GM12892 (cell line): ENCODE measurements at places on chromosomes 4 and X.

DNA sequence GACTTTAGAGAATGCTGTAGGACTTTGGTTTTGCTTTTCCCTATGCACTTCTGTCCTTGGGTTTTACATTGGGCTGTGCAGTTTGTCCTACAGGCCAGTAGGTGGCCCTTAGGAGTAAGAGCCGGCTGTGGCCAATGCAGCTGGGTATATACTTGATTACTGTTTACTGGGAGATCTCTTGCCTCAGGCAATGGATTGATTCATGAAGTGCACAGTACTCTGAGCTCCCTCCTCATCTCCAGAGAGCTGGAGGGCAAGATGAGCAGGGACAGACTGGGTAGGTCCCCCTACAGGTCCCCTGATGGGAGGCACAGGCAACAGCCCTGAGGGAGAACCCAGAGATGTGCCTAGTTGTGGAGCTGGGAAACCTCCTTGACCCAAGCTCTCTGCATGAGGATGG is 103.8 kb upstream of the QRFPR start:
- DNase-seq = no peak

DNA sequence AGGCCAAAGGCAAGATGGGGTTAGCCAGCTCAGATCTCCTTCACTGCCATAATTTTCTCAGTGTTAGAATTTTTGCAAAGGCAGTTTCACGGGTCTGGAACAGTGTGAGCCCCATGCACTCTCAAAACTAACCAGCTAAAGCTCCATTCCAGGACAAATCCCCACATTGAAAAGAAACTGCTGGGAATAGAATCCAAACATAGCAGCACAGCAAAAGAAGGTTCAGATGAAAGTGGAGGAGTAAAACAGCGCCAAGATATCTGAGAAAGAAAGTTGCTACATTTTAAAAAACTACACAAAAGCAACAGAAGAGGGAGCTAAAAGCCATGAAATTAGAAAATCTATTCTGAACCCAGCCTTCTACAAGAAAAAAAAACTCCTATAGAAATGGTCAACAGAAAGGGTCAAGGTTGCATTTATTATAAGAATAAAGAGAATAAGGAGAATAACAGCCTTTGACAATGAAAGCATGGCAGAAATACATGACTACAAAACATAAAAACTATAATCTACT is 39.6 kb upstream of the SLC7A3 start:
- no peak for DNase-seq

DNA sequence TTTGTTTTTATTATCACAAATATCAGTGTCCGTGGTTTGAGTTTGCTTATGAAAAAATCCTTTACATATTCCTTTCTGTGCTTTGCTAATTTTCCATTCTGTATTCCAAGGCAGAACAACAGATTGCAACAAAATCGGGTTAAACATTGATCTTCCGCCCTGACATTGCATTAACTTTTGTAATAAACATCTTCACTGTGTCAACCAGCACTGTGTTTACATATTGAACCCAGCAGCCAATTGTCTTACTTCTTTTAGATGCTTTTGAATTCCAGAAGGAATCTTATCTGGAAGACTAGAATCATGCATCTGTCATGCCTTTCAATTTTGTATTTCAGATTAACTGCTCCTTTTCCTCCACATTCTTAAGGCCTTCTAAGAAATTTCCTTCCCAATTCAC is 147.8 kb upstream of the CXXC4 start:
- no peak for DNase-seq

DNA sequence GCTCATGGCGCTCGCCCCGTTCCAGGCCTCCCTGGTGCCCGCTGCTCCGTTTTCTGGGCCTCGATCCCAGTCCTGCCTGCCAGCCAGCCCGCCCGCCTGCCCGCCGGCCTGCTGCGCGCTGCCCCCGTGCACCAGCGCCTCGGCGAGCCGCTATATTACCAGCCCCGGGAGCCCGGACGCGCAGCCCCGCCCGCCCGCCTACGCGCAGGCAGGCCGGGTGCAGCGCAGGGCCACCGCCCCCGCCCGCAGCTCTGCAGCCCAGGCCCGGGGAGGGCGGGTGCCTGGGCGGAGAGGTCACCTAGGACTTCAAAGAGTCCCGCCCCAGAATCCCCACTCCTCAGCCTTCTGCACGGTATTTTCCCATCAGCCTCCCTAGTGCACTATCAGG is at the start of gene MAOB:
MAOB (minus strand) TSS at position 157 of the 388 bp plus-strand sequence; CDS start at position 6, 151 bp downstream.
- peak; percentile 12 for DNase-seq

DNA sequence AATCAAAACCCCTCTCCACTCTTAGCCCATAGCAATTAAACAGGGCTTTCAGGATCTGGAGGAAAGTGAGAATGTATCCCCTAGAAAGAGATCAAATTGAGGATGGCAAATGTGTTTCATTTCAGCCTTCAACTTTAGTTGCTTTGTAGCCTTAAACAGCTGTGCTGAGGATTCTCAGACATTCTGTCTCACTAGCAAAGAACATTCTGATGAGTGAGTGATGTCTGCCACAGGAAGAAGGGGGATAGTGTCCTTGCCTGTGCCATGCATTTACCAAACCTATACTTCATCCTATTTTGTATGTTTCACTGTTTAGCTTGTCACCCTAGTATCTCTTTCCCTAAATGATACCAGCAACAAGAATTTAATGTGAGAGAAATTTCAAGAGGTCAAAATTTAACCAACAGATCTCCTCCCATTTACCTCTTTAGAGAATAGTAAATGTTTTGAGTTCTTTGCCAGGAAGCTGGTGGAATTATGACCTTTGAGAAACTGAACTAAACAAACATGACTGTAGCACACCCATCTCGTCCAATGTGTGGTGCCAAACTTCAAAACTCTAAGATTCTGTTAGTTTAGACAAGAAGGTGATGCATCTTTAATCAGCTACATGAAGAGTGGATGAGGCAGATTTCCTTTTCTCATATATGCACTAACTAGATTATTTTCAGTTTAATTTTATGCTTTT is 165.6 kb downstream of the PALLD start:
- no peak for DNase-seq

GRCh38 chr4:103499094-103499493 is 220.7 kb downstream of the TACR3 start:
- DNase-seq = no peak

DNA sequence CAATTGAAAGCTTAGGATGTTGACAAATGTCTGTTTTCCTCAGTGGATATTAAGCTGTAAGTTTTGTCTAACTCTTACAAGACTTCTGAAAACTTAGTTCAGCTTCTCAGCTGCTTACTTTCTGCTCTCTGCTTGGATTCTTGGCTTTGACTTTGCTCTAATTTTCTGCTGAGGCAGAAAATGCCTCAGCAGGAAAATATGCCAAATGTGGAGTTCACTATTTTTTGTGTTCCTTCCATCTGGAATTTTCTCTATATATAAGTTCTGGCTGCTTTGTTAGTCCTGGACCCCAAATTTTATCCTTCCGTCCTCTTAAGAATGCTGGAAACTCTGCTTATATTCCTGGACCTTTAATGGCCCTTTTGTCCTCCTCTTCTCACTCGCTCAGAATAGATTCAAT is 352.6 kb upstream of the NWD2 start:
- DNase-seq = no peak

DNA sequence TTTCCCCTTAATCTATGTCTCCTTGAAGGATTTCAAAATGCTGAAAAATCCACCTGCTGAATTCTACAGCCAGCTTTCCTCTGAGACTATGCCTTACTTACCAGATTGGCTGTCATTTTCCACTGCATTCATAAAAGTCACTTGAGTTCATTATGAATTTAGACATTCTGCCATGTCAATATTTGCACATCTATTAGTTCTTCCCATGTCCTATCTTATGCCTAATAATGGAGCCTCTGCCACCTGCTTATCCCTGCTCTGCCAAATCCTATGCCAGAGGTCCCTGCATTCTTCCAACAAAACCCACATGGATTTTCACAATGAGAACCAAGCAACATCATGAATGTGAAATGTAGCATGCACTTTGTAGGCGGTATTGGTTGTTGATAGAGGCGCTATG is 42.6 kb downstream of the GASK1B start:
- DNase-seq = no peak

DNA sequence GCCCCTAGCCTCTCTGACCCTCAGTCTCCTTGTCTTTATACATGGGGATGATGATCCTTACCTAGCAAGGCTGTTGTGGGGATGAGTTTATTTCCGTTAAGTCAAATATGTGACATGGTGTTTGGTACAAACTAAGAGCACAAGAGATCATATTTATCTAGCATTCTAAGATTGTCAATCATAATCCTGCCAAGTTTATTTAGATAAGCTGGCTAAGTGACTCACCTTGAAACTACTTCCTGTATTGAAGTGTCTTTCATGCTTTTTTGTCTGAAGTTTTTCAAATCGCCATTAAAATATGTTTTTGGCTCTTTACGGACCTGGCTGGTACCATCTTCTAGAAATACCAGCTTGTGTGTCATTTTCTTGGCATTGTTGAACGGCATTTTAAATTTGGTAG is 30.7 kb downstream of the MAP7D3 start:
- DNase-seq = no peak

- DNase-seq = no peak
Measured at GRCh38 chr4:151323667-151324066, 1.7 kb downstream of the SH3D19 start.

DNA sequence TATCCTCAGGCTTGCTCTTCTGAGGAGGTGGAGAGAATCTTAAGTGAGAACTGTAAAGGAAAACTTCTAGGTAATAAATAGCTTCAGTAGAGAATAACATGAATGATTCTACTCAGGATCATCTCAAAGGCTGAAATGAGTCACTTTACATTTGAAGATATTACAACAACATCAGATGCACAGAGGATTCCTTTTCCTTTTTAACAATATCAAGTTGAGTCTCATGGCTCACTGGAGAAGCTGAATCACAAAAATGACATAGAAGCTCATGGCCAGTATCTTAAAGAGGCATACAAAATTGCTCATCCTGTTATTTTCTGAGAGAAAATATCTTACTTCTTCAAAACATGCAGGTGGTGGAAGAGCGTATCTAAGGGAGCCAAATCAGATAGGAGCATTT is 72.5 kb upstream of the EMCN start:
- DNase-seq = no peak

DNA sequence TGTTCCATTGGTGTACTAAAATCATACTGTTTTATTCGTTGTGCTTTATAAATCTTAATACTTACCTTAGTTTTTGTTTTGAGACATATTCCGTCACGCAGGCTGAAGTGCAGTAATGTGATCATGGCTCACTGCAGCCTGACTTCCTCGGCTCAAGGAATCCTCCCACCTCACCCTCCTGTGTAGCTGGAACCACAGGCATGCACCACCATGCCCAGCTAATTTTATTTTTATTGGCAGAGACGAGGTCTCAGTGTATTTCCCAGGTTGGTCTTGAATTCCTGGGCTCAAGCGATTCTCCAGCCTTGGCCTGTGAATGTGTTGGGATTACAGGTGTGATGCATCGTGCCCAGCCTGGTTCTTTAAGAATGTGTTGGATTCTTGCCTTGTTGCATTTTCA is 24.4 kb upstream of the DCK start:
- no peak for DNase-seq

DNA sequence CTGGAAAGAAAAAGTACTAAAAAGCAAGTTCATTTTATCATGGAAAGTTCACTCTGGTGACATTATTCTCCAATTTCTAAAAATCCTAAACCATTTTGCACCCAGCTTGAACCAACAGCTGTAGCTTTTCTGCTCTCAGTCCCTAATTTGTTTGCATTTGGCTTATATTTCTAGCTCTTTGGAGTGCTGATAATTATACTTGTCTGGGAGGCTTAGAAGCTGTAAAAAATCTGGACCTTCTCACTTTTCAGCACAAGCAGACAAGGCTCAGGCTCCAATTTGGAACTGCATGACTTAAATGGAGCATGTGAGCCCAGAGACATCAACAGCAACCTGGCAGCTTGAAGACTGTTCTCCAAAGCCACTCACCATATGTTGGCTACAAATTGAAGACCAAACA is 170.9 kb upstream of the PCDH18 start:
- DNase-seq = no peak

- DNase-seq = no peak
Measured at GRCh38 chrX:44843753-44844152, at the start of gene DUSP21. DUSP21 (plus strand) TSS chrX:44844021; CDS start chrX:44844133, 112 bp downstream.

DNA sequence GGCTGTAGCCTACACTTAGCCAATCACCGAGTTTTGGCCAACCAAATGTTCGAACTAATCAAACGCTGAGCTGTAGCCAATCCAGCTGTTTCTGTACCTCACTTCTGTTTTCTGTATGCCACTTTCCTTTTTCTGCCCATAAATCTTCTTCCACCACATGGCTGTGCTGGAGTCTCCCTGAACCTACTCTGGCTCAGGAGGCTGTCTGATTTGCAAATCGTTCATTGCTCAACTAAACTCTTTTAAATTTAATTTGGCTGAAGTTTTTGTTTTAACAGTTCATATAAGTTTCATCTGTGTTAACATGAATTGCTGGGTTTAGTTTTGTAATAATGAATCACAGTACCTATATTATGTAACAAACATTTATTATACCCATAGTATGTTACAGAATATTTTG is 160.7 kb upstream of the PCDH7 start:
- DNase-seq = no peak

DNA sequence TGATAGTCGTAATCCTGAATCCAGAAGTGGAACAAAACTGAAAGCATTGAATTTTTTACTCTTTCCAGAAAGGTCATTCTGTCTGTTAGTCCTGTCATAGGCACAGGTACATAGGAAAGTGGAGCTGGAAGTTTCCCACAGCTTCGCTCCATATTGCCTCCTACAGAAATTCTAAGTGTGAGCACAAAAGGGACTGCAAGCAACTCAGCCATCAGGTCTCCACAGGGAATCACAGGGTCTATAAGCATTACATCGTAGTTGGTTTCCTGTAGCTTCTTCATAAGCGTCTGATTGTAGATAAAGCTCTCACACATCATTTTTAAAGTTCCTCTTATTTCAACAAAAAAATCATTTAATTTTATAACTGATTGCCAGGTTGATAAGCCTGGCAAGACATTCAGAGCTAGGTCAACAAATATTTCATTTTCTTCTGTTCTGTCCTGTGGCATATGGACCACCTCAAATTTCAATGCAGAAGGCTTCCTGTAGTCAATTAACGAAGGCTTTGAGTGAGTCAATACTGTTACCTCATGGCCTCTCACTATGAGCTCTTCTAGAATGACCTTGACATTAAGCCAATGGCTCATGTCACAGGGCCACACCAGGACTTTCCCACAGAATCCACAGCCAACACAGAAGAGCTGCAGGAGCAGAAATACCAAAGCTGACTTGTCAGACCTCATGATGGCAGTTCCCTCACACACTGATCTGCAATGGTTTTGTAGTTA is at the start of gene UGT2A3:
UGT2A3 (minus strand) TSS at position 727 of the 728 bp plus-strand sequence; CDS start at position 683, 44 bp downstream.
- no peak for DNase-seq

- no peak for DNase-seq
Measured at GRCh38 chr4:36081185-36081584, 163.1 kb downstream of the ARAP2 start.

- DNase-seq = no peak
Measured at GRCh38 chrX:92247076-92247475, 467.9 kb downstream of the PCDH11X start.
